Neural crest cell (in vitro differentiated cells): ENCODE measurements at places on chromosomes 4 and X. TPM values are rescaled to one million over a fixed set of nuclear protein-coding genes. Genes with fewer than 3 reads are reported as not detected.

The ERAS gene
- 0.49 and 0.50 TPM in 2 replicates for total RNA-seq

The GAGE13 gene
- total RNA-seq, result not detected in 2 replicates

The RASSF6 gene
- not detected in 2 replicates for total RNA-seq

The GPRASP1 gene
- 4.9 and 5.6 TPM in 2 replicates for total RNA-seq

DNA sequence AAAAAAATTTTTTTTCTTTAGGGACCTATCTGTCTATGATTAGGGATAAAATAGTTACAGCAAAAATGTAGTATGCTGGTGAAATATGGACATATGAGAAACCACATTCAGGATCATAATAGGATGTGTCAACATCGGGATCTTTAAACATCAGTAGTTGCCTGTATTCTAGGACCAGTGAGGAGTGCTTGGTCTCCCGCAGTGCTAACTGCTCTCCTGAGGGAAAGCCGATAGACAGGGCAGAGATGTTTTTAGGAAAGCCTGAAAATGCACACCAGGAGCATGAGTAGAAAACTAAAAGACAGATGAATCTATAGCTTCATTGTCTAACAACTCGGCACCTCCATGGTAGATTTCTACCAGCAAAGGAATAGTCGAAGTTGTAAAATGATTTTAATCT, 178.1 kb upstream of the SMIM31 start:
- no peak for DNase-seq

DNA sequence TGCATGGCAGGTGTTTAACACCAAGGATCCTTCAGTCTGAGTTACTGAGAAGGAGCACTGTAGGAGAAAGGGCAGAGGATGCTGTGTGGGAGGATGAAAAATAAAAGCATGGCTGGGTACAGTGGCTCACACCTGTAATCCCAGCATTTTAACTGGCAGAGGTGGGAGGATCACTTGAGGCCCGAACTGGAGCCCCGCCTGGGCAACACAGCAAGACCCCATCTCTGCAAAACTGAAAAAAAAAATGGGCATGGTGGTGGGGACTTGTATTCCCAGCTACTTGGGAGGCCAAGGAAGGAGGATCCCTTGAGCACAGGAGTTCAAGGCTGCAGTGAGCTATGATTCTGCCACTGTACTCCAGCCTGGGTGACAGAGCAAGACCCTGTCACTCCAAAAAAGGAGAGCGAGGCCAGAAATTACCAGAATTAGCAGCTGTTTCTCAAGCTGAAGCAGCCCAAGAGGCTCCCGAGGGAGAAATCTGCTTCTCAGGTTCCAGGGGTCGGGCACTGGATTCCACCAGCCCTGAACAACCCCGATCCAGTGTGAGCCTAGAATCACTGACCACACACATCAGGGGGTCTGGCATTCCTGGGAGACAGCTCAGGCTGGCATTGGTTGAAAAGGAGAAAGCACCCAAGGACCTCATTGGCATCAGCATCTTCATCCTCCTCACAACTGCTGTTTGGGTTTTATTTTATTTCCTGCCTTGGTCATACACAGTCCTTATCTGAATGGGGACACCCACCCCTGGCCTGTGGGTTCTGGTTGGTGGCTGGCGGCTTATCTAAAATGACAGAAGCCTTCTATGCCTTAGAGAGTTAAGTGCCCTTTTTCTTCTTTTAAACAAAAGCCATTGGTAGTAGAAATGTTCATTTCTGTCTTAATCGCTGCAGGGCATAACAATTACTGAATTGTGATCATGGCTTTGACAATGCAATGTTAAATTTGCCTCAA, 66.3 kb upstream of the TRIM2 start:
- DNase-seq, result no peak

DNA sequence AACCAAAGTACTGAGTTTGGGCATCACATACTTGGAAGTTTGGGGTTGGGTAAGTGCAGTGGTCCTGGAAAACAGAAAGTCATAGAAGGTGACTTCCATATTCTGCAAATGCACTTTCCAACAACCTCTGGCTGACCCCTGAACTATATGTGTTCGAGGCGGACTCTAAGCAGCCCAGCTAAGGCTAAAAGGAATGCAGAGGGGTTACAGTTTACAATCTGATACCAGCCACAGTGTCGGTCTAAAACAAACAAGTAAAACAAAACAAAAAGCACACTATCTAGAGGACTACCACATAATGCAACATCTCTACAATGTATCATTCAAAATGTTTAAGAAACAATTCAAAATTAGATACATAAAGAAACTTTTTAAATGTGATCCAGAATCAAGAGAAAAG, 185.6 kb downstream of the ADAMTS3 start:
- no peak for DNase-seq

DNA sequence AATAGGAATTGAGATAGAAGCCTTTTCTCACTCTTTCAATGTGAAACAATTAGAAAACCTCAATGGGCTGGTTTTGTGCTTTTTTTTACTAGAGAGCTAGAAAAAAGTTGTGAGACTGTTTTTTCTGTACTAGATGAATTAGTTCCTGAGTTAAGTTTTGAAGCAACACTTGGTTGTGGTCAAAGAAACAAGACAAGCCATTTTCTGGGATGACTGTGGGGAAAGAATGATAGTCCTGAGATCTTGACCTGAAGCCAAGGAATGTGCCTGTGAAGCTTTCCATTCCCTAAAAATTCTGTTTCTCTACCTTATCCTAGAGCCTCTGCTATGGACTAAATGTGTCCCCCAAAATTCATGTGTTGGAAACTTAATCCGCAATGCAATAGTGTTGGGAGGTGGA, 157.8 kb upstream of the TLL1 start:
- DNase-seq, result no peak

DNA sequence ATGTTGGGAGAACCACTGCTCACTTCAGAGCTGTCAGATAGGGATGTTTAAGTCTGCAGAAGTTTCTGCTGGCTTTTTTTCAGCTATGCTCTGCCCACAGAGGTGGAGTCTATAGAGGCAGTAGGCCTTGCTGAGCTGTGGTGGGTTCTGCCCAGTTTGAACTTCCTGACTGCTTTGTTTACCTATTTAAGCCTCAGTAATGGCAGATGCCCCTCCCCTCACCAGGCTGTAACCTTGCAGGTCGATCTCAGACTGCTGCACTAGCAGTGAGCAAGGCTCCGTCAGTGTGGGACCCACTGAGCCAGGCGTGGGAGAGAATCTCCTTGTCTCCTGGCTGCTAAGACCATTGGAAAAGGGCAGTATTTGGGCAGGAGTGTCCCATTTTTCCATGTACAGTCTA, 36.8 kb downstream of the AFM start:
- no peak for DNase-seq

DNA sequence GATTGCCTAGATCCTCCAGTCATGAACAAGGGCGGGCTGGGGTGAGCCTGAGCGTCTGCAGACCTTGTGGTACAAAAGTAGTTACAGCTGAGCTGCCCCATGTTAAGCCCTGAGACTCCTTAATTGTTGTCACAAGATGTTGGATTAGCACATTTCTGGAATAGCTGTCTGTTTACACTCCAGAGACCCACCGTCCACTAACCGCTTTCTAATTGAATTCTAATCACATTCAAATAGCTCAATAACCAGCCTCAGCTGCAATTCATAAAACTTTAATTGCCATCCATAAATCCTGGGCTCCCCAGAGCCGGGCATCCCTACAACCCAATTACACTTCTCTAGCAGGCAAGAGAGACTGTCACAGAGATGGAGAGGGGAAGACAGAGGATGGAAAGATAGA, 1.6 kb upstream of the GSX2 start:
- no peak for DNase-seq

- DNase-seq, result no peak
Observed at GRCh38 chr4:145830699-145831098, 107.9 kb downstream of the ZNF827 start.

GRCh38 chr4:69882150-69882549, 22.2 kb upstream of the SULT1E1 start:
- no peak for DNase-seq

GRCh38 chr4:16659079-16659478, 239.4 kb downstream of the LDB2 start:
- DNase-seq, result no peak

GRCh38 chr4:36841583-36842326, 402.8 kb upstream of the NWD2 start:
- DNase-seq, result no peak

GRCh38 chr4:155388162-155388561, 11.4 kb upstream of the MAP9 start:
- no peak for DNase-seq
